Left hindlimb (tissue), 1 donor: ENCODE measurements at places on chromosomes 2 and 18.

GRCh38 chr2:10875126-10875525, 36.6 kb upstream of the KCNF1 start:
- no peak for DNase-seq

GRCh38 chr2:64492821-64493220, 31.3 kb upstream of the AFTPH start:
- DNase-seq: no peak

DNA sequence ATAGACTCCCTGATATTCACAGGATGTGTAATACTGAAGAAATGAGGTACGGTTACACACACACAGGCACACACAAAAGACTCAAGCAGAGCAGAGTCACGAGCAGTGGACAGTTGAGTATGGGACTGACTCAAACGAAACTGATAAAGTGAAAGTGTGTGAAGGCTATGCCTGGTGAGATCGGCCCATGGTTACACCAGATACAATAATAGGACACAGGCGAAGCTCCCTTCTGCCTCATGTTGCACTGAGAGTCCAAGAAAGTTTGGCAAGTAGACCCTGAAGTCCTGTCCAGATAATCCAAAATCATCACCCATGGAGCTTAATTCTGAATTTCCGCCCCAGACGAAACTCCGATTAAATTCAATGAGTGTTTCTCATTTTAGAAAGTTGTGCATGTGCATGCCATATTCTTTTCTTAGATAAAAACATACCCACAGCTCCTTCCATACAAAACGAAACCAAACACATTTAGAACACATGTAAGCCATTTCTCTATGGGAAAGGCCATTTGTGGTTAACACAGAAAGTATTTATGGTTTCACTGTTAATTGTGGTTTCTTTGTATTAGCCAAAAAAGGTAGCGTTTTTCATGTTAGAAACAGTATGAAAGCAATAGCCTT, 567.6 kb downstream of the PLCL1 start:
- DNase-seq: no peak

- no peak for DNase-seq
Measured at GRCh38 chr2:132721938-132722337, 51.9 kb upstream of the LYPD1 start.

DNA sequence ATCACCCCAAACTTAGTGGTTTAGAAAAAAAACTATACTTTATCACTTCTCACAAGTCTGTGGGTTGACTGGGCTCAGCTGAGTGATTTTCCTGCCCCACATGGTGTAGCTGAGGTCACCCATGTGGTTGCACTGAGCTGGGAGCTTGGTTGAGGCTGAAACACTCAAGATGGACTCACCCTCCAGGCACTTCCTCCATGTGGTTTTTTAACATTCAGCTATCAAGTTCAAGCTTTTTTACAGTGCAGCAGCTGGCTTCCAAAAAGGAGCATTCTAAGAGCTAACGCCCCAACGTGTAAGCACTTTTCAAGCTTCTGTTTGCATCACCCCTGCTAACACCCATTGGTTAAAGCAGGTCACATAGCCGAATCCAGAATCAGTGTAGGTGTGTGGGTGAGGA, 105.9 kb upstream of the CREB1 start:
- DNase-seq: no peak

- no peak for DNase-seq
Measured at GRCh38 chr2:238774980-238775509, 72.8 kb upstream of the TWIST2 start.

DNA sequence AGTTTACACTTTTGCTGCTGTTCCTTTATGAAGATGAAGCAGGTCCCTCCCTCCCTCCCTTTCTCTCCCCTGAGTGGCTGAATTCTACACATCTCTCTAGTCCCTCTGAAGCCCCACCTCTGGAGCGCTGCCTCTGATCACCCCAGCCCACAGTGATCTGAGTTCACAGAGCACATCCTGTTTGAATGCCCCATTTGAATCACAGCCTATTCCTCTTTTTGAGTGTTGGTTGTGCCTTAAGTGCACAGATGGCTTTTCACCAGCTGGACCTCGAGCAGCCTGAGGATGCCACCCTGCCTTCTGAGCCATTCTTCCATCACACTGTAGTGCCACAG, 87.1 kb downstream of the ITGB1BP1 start:
- DNase-seq: no peak

GRCh38 chr2:96960153-96960961, 26.0 kb downstream of the FAM178B start:
- DNase-seq: peak; percentile 86

GRCh38 chr2:145957929-145958328, 1438.0 kb upstream of the ZEB2 start:
- no peak for DNase-seq

- no peak for DNase-seq
Measured at GRCh38 chr2:126038861-126039260, 617.1 kb upstream of the GYPC start.

DNA sequence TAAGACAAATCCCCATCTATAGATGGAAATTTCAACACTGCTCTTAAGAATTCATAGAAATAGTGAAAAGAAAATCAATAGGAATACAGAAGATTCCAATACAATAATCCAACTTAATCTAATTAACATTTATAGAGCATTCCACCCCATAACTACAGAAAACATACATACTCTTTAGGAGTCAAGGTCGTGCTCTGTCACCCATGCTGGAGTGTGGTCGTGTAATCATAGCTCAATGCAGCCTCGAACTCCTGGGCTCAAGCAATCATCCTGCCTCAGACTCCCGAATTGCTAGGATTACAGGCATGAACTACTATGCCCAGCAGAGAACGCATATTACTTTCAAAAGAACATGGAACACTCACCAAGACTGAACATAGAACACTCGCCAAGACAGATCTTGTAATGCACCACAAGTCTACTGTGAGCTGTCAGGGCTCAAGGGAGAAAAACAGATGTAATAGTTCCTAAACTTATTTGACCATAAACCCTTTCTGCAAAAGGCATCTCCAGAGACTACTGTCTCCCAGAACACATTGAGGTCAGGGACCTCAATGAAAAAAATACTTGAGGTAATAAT, 14.1 kb downstream of the MEMO1 start:
- no peak for DNase-seq

DNA sequence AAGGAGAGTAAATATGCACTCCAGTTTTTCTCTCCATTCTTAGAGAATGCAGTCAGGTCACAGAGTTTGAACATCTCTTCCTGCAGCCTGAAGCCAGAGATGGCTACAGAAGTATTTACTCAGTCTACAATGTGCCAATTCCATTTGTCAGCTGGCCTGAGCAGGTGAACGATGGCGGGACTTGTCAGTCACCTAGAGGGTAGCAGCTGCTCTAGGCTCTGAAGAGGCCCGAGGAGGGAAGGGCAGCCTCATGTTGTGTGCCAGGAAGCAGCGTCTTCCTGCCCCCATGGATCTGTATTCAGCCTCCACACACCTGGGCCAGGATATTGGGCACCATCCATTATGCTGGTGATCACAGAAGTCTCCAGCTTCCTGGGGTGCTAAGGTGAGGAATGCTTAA, 316.7 kb upstream of the CHAC2 start:
- no peak for DNase-seq

DNA sequence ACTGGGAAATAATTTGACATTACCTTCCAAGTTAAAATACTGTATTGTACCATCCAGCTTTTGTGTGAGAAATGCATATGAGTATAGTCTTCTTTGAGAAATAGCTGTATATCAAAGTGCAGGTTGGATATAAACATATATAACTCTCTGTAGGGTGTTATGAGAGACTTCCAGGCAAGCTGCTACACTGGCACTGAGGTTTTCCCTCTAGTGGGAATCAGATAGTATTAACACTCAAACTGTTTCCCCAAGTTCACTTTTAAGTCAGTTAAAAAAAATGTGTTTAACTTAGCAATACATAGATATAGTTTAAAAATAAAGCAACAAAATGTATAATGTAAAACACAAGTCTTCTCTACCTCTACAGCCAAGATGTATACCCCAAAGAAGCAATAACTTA, 368.4 kb upstream of the SLC8A1 start:
- no peak for DNase-seq

DNA sequence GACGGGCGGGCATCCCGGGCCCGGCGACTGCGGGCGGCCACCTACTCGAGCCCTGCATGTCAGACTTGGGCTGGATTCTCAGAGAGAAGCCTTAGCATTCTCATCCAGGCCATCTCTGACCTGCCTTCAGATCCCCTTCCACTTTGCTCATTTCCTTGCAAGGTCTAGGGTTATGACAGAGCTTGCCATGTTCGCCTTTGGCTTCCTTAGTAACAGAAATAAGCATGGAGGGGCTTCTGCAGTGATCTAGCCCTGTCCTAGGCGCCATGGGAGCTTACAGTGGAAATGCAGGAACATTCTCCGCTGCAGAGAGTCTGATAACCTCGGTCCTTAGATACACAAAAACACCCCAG, 632 bp upstream of the ACVR1 start:
- no peak for DNase-seq

DNA sequence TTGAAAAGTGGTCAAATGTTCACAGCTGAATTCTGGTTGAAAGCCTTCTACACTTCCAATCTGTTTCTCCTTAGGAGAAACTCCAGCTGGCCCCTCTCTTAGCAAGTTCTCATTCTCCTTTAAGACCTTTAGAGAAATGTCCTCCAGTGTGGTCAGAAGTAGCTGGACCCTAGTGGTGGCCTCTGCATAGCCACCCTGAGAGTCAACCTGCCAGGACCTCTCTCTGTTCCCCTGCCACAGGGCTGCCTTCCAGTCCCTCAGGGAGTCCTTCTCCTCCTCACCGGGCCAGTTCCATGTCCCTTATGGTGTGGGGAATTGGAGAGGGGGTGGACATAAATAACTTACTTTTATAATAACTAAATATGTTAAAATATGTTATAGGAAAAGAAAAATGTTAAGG, 200.9 kb upstream of the PKDCC start:
- DNase-seq: no peak

- DNase-seq: no peak
Measured at GRCh38 chr2:170503971-170504809, 210.9 kb upstream of the SP5 start.

DNA sequence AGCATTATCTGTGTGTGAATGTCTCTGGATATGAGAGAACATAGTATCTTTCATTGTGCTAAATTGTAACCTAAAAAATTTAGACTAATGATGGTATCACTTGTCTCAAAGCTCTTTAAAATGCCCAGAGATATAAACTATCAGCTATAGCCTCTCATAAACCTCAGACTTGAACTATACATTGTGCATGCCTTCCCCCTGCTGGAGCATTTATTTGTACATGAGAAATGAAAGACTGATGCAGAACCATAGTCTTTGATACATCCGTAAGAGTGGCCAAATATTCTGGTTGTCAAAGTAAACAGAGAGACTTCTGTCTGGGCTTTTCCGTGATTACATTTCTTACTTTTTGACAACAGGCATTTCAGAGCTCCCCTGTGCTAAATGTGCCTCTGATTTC, 71.9 kb upstream of the CCDC68 start:
- no peak for DNase-seq

GRCh38 chr2:191115804-191116203, 35.0 kb downstream of the STAT4 start:
- DNase-seq: no peak
